Cardiac fibroblast (primary cell): ENCODE measurements at places on chromosomes 2 and 18.

GRCh38 chr2:134438371-134438770 lies 184.5 kb downstream of the MGAT5 start:
- DNase-seq, result no peak

GRCh38 chr2:119218478-119219064 lies 5.1 kb upstream of the STEAP3 start:
- DNase-seq, result peak; percentile 71

DNA sequence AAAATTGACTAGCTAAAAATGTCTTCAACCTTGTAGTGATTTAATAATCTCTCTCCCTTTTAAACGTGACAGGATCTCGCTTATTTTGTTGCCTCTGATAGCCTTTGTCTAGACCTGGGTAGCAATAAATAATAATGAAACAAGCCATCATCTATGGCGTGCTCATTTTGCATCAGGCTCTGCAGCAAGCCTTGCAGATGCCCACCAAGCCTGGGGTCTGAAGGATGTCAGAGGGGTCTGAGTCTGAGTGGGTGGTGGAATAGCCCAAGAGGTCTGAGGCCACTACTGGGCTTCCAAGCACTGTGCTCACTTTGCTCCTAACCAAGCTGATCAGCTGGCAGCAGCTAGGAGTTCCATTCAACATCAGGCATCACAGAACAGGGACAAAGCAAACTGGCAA lies 109.4 kb downstream of the GYPC start:
- DNase-seq, result no peak

DNA sequence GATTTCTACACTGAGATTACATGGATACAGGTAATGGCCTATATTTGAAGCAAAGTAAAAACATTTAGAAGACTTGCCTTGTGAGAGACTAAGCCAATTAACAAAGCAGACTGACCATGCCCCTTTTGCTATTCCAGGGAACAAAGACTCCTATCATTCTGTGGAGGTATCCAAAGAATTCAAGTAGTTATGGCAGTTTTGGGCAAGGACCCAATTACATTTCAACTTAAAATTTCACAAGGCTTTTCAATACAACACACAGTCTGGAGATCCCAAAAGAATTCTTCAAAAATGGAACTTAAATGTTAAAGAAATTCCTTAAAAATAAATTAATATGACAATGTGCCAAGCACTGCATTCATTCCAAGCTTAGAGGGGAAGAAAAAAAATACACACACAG lies 109.2 kb upstream of the CHRNA1 start:
- DNase-seq, result peak; percentile 22

GRCh38 chr2:53964987-53965687 lies 5.7 kb downstream of the PSME4 start:
- no peak for DNase-seq

- DNase-seq, result peak; percentile 59
Observed at GRCh38 chr2:168526641-168527040, 70.6 kb downstream of the CERS6 start.

- no peak for DNase-seq
Observed at GRCh38 chr2:128593518-128593878, 274.8 kb upstream of the HS6ST1 start.
